Fibroblast of skin of right biceps (primary cell): ENCODE measurements at places on chromosomes 1 and 21.

DNA sequence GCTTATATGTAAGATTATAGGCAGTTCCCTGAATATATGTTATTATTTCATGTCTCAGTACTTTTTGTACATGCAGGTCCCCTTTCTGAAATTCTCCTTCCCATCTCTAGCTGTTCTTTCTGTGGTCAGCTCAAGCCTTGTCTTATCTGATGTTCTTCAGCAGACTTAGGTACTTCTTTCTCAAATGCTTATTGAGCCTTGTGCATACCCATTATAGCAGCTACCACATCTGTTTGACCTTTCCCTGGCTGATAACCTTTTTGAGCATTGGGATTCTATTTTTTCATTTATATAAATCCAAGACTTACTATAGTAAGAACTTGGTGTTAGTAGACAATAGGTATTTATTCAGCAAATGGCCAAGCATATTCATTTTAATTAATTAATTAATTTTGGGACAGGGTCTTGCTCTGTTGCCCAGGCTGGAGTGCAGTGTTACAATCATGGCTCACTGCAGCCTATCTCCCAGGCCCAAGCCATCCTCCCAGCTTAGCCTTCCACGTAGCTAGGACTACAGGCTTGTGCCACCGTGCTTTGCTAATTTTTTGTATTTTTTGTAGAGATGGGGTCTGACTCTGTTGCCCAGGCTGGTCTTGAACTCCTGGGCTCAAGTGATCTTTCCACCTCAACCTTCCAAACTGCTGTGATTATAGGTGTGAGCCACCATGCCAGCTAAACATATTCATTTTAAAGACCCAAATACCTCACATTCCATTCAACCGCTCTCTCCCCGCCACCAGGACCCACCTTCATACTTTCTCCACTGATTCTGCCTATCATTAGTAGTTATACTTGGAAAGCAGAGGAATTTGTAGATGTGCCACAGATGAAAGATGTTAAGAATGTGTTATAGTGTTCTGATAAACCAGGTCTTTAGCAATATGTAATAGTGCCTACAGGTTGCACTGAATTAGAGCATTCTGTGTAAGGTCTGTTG lies 16.7 kb downstream of the TIPRL start:
- DNase-seq, result no peak

- DNase-seq, result no peak
These were observed 118.9 kb downstream of the CACHD1 start for GRCh38 chr1:64588876-64589275.

- DNase-seq, result peak; percentile 76
These were observed 75.5 kb downstream of the VCAM1 start for GRCh38 chr1:100794748-100795645.

DNA sequence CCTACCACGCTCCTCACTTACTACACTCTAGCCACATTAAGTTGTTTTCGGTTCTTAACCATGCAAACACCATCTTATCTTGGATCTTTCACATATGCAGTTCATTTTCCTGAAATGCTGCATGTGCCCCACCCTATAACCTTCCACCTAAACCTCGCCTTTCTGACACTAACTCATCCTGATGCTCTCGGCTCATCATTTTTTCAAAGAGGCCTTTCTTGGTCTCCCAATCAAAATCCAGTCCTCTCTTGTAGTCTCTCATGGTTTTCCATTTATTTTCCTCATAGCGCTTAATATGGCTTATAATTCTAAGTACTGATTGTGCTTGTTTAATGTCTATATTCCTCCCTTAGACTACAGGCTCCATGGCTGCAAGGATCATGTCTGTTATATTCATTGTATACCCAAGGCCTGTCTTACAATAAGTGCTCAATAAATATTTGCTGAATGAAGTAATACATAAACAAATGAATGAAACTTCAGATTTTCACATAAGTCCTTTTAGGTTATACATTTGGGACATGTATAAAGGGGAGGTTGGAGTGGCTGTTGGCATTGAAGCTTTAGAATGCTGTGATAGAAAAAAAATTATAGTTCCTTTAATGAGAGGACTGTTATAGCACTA lies 79.2 kb upstream of the CDC42BPA start:
- no peak for DNase-seq

DNA sequence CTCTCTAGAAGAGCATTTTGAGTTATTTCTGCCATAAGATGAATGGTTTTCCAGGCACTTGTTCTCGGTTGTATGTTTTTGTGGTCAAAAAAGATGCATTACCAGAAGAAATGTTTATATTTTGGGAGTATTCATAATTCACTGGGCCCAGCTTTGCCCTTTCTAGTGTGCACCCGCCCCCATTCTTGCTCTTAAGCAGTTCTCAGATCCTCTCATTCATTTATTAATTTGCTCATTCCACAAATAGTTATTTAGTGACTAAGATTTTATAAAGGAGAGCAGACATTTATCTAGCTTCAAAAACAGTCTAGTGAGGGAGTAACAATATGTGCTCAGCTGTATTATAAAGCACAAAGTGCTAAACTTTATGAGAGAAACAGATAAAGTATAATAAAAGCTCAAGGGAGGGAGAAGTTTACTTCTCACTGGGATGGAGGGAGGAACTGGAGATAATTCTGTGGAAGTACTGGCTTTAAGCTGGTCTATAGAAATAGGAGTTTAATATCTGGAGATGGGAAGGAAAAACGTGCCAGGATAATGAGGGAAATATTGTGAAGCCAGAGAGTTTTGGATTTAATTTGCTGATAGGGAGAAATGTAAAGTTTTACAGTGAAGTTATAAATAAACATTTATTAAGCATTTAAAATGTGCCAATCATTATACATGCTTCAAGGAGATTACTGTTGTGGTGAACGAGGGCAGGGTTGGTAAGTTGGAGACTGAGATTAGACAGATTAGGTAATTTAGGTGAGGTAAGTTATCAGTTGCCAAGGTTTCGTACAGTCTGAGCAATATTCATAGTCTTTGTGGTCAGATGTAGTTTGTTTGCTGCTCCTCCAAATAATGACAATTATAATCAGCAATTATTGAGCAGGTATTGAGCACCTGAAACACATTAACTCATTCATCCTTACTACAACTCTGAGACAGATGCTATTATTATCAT lies 9.1 kb upstream of the MACF1 start:
- DNase-seq, result peak; percentile 78

DNA sequence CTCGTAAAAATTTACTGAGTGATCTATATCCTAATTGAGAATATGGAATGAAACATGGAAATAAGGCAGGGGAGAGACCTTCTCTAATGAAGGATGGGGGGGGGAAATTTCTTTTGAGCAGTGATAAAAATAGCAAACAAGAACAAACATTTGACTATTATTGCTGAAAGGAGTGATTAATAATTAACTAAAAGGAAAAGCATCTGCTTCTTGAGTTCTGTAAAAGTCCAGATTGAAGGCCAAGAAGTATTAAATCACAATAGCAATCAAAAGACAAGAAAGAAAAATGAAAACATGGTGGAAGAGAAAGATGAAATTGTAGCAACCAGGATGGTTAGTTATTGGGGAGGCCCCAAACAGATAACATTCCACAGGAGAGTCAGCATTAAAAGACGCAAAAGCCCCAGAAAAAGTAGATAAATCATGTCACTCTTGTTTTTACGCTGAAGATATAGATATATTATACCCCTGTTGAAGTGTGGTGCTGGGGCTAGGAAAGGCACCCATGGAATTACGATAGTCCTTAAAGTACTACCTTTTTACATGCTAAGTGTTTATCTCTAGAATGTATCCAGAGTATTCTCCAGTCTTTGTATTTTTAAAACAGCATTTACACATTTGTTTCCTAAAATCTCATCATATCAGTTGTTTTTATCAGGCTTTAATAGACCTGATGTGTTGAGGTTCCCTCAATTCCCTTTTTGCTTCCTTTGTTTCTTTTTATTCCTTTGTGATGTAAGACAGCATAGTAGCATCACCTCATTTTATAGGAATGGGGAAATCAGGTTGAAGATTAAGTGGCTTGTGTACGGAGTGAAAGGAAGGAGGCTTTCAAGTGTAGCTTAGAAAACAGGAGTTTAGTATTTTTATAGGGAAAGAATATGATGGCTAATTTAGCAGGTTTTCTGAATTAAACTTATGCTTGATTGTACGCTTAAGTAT lies 28.9 kb downstream of the DISP1 start:
- DNase-seq, result peak; percentile 6

DNA sequence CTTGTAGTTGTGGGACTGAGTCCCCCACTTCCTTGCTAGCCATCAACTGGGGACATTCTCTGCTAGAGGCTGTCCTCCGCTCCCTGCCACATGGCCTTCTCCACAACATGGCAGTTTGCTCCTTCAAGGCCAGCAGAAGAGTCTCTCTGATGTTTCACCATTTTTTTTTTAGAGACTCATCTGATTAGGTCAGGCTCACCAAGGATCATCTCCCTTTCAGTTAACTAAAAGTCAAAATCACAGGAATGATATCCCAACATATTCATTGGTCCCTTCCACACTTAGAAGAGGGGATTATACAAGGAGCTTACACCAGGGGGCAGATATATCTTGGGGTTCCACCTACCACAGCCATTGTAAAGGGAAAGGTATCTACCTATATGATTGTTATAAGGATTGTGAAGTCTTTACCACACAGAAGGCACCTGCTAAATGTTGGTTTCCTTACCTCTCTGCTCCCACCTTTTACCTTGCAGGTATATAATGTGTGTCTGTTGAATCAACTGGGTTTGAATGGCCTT lies 23.3 kb downstream of the RIMKLA start:
- DNase-seq, result no peak
